Muscle of leg (tissue), 16 donors: ENCODE measurements at places on chromosomes 12 and 14. TPM values are rescaled to one million over a fixed set of nuclear protein-coding genes. Genes with fewer than 3 reads are reported as not detected.

GRCh38 chr12:85448548-85449139 lies 168.6 kb downstream of the ALX1 start:
- H3K27ac ChIP-seq: no peak overlapping the region
- H3K4me3 ChIP-seq: no peak overlapping the region
- no peaks in the 10 kb centered on the region for H3K4me1 ChIP-seq
- DNase-seq: peak; percentile 23
- no peaks in the 10 kb centered on the region for H3K27me3 ChIP-seq

DNA sequence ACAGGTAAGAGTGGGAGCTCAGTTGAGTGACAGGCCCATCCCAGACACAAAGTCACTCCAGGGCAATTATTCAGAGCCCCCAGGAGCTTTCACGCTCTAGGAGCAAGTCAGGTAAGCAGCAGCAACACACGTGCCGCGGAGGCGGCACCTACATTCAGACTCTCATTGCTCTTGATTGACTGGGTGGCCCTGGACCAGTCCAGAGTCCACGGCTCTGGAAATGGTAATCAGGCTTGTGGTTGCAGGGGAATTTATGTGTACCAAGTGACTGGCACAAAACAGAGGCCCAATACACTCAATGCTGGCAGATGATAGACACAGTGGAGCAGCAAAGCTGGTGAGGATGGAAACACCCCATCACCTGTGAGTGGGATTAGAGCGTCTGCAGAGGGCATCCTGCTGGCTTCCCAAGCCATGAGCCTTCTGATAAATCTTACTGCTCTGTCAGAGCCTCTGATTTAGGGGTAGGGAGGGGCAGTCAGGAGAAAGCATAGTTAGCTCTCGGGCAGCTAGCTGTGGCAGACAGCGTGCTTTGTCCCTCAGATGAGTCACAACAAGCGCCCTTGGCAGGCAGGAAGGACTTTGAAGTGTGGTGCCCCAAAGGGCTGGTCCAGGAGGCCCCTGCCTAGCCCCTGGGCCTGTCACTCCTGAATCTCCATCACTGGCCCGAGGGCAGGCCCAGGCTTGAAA lies 344.7 kb downstream of the CACNA1C start:
- H3K36me3 ChIP-seq: no peaks in the 10 kb centered on the region
- DNase-seq: no peak
- no peak overlapping the region for H3K27ac ChIP-seq
- H3K4me1 ChIP-seq: peaks cover 9% of the 10 kb centered on the region
- H3K27me3 ChIP-seq: no peaks in the 10 kb centered on the region

DNA sequence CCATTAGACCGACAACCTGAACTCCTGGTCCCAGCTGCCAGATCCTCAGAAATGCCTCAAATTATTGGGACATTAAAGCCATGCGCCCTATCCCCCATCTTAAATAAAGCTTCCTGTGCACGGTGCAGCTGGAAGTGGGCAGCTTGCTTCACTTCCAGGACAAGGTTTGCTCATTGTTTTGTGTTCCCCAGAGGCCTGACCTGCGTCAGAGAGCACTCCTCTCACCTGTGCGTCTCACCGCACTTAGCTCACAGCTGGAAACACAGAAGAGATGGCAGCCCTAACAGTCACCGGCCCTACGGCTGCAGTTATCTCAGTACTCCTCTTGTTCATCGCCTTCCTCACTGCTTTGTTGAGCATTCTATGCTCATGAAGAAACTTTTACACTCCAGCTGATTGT lies 135.5 kb downstream of the ANO2 start:
- H3K4me1 ChIP-seq: peaks cover 4% of the 10 kb centered on the region
- H3K4me3 ChIP-seq: no peak overlapping the region
- H3K27me3 ChIP-seq: no peaks in the 10 kb centered on the region
- no peaks in the 10 kb centered on the region for H3K36me3 ChIP-seq

DNA sequence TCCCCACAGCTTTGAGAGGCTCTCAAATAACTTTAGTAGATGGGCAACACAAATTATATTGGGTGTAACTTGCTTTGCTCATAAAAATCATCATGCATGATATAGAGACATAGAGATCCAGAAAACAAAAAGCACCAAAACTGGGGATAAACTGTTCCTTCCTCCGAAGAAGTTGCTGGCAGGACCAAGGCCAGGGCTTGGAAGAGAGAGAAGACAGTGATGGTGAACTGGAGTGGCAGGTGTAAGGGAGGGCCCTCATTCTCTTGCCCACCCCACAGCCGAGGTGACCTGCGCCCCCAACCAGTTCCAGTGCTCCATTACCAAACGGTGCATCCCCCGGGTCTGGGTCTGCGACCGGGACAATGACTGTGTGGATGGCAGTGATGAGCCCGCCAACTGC lies 15.4 kb upstream of the NXPH4 start:
- peaks cover 93% of the 10 kb centered on the region for H3K36me3 ChIP-seq
- no peaks in the 10 kb centered on the region for H3K27me3 ChIP-seq
- H3K4me3 ChIP-seq: no peak overlapping the region
- H3K27ac ChIP-seq: no peak overlapping the region

DNA sequence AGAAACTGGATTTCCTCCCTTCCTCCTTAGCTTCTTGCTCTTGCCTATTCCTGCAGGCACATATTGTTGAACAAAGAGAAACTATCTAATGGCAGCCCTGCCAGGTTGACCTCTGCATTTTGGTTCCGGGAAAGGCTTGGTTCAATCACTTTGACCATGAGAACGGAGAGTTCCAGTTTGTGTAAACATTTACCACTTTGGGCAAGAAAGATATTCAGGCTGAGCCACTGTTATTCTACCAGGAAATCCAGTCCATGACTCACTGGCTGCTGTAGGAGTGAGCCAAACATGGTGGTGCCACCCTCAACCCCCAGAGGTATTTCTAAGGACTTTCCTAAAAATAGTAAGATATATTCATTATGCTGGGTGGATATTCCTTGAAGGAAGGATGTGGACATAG lies 242.2 kb upstream of the OR4E1 start:
- H3K27me3 ChIP-seq: no peaks in the 10 kb centered on the region
- no peaks in the 10 kb centered on the region for H3K36me3 ChIP-seq
- DNase-seq: no peak
- H3K27ac ChIP-seq: no peak overlapping the region
- no peaks in the 10 kb centered on the region for H3K4me1 ChIP-seq

GRCh38 chr14:64865992-64866391 lies 13.7 kb downstream of the SPTB start:
- H3K4me3 ChIP-seq: no peak overlapping the region
- H3K4me1 ChIP-seq: peaks cover 10% of the 10 kb centered on the region
- no peak overlapping the region for H3K27ac ChIP-seq
- DNase-seq: no peak
- H3K36me3 ChIP-seq: no peaks in the 10 kb centered on the region

DNA sequence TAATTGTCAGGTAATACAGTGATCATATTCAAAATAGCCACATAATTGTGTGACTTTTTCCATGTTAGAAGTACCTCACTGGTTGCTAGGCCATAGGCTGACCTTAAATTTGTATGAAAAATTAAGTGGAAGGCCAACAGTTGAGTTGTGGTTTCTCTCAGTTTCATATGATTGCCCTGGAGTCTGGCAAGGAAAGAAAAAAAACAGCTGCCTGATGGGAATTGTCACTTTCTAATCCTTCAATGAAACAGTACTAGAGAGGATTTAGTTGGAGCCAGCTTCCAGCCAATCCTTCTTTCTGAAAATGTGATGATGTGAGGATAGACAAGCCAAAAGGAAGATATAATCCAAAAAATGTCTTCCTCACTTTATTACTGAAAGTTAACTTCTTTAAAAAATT lies 113.6 kb downstream of the ALX1 start:
- H3K4me3 ChIP-seq: no peak overlapping the region
- H3K36me3 ChIP-seq: no peaks in the 10 kb centered on the region
- DNase-seq: no peak
- H3K4me1 ChIP-seq: no peaks in the 10 kb centered on the region

DNA sequence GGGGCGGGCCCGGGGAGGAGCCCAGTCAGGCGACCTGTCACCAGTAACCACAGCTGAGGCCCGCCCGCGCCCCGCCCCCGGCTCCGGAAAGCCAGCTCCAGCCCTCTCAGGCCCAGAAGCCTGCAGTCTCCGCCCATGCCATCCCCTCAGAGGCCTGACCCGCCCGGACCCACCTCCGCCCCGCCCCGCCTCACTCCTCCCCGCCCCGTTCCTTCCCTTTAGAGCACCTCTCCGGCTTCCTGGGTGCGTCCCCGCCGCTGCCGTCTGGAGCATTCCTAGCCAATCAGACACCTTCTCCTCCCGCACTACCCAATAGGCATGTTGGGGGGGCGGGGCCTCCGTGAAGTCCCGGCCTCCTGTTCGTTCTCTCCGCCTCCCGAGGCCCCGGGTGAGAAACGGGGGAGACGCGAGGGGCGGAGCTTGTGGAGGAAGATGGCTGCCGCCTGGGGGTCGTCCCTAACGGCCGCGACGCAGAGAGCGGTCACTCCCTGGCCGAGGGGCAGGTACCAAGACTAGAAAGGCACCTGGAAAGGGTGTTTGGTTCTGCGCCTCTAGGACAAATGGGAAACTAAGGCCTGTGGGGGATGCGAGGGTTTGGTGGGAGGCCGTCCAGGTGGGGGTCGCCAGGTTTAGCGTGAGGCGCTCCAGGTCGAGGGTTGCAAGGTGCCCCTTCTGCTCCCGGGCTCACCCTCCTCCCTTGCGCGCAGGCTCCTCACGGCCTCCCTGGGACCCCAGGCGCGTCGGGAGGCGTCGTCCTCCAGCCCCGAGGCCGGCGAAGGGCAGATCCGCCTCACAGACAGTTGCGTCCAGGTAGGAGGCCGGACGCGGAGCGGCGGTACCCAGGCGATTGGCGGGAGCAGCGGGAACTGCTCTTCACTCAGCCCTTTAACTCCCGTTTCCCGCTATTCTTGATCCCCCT lies at the start of gene ISCA2:
TSS of gene ISCA2 (plus strand) at position 423 of the 919 bp plus-strand sequence. CDS start at position 433, 10 bp downstream.
- DNase-seq: peak; percentile 100
- peaks cover 6% of the 10 kb centered on the region for H3K27me3 ChIP-seq
- H3K36me3 ChIP-seq: peaks cover 2% of the 10 kb centered on the region
- peak within 1 kb of the TSS; percentile 58 for H3K4me3 ChIP-seq
- peak within 1 kb of the TSS; percentile 91 for H3K27ac ChIP-seq

AQP6 gene
- total RNA-seq: 0.13 TPM

TPPP2 gene
- total RNA-seq: 0.44 TPM

SMIM41 gene
- total RNA-seq: 0.13 TPM
